A172 (cell line): ENCODE measurements at places on chromosomes 7 and 10. TPM values are rescaled to one million over a fixed set of nuclear protein-coding genes. Genes with fewer than 3 reads are reported as not detected.

DNA sequence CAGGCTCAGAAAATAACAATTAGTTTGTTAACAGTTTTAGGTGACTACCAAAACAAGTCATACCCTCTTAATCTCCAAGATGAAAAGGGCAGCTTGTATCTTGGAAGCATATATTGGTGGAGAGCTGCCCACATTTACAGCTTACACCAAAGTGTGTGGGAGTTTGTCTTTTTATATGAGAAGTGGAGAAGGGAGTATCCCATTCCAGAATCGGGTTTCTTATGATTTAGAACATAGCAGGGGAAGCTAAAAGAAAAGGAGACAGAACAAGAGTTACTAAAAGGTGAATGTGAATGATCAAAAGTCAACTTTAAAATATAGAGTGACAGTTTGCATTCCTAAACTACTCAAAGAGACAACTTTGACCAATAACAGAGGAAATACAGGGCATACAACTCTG is 338.6 kb upstream of the VWC2 start:
- DNase-seq, result no peak

DNA sequence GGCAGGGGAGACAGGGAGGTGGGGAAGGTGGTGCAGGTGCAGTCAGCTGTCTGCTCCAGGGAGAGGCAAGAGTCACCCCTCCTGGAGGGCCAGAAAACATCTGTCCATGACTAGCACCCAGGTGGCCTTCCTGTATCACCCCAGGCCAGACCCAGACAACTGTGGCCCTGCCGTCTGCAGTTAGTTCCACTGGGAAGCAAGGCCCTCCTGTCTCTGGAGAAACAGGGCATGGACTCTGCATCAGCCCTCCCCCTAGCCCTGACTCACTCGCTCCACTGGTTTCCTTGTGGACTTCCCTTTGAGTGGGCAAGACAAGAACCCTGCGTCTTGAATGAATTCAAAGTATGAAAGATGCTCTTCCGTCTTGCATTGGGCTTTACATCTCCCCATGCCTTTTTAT is 12.6 kb downstream of the TBATA start:
- no peak for DNase-seq

DNA sequence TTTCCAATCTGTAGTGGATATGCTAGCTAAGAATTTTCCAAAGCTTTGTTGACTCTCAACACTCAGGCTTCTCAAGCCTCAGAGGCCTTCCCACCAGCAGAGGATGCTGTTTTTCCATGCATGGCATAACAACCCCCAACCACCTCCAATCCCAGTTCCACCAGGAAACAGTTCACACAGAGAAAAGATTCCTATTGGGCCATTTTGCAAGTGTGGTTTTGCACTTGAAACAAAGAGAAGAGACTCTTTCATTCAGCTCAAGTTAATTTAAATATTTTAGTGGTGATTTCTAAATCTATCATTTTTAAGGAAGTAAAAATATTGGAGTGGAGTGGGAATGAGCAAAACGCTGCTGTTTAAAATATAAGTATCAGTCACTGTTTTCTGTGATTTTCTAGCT is 105.6 kb upstream of the COL1A2 start:
- DNase-seq, result peak; percentile 86

DNA sequence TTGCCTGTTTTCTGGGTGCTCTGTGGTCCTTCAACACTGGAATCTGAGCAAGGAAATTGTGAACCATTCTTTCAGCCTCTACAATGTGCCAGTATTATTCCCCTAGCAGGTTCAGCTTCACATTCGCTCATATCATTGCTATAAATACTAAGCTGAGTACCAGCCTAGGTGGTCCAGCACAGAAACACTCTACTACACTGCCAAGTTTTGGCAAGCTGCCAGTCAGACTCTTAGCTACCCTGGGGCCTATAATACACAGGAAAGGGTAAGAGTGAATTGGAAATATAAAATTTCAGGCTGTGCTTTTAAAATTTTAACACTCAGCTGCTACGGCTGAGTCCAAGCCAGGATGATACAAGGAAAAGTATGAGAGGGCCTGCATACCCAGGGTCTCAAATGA is 49.9 kb upstream of the PPP1R3A start:
- DNase-seq, result no peak

DNA sequence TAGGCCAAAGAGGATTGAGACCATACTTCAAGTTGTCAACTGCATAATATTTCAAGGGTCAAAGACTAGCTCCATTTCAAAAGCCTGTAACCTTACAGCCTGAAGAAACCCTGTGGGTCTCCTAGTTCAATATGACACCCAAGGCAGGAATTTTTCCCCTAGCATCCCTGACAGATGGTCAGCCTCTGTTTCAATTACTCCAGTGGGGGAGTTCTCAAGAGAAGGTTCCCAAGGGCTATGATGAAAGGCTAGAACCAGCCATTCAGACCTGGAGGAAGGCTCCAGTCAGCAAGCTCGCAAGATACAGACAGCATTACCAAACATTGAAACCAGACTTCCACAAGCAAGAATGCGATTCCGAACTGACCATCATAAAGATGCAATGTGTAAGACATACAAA is 1.6 kb downstream of the HTR7 start:
- no peak for DNase-seq

DNA sequence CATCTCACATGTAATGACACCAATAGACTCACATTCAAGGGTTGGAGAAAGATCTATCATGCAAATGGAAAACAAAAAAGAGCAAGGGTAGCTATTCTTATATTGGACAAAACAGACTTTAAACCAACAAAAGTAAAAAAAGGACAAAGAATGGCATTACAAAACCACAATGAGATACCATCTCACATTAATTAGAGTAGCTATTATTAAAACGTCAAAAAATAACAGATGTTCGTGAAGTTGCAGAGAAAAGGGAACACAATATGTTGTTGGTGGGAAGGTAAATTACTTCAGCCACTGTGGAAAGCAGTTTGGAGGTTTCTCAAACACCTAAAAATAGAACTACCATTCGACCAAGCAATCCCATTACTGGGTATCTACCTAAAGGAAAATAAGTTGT is 197.0 kb downstream of the SNX13 start:
- no peak for DNase-seq

GRCh38 chr10:117496616-117497028 is 45.9 kb upstream of the EMX2 start:
- DNase-seq, result peak; percentile 76

DNA sequence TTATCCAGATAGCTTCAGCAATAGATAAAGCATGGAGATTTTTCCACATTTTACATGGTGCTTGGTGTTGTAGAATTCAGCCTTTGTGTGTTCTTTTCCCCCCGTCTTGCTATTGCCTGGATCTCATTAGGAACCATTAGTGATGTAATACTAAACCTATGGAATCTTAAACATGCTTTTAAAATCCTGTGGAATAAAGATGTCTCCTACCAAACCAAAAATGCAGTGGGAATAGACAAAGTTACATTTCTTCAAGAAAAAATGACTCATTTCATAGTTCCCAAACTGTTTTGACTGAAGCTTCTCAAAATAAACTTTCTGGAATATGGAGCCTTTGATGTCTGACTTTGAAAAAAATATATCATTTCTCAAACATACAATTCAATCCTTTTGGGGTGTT is 44.0 kb downstream of the CALD1 start:
- no peak for DNase-seq

DNA sequence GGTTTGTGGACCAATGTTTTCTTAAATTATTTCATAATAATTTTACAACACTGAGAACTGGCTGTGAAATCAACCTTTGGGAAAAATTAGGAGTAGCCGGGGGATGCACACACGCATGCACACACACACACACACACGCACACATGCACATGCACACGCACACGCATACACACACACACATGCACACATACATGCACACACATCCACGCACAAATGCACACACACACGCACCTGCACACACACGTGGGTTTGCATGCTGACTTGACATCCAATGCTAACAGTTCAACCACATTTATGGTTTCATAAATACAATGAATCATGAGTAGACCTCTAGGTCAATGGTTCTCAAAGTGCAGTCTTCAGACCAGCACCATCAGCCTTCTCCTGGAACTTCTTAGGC is 354.1 kb downstream of the DPP6 start:
- no peak for DNase-seq

DNA sequence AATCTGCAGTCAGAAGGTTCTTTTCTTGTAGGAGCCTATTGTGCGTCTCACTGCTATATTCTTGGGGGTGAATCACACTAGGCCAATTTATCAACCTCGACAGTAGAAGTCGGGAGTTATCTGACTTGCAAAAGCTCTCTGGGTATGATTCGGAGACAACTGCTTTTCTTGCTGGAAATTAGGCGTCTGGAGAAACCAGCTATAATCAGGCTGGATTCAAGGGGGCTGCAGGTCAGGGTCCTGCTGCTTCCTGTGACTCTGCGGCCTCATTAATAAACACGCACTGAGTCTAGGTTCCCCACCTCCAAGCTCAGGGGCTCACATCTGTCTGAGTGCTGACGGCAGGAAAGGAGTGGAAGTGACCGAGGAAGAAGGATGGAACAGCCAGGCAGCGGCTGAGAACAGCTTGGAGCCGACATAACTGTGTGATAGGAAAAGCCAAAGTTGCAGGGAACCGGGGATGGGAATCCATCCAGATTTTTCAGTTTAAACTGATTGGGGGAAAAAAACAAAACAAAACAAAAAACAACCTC is 184.6 kb downstream of the FANK1 start:
- DNase-seq, result peak; percentile 63

GRCh38 chr7:25781704-25782103 is 370.3 kb upstream of the NFE2L3 start:
- no peak for DNase-seq

- DNase-seq, result no peak
These were observed 93.8 kb upstream of the CNTNAP2 start for GRCh38 chr7:146022776-146023175.

DNA sequence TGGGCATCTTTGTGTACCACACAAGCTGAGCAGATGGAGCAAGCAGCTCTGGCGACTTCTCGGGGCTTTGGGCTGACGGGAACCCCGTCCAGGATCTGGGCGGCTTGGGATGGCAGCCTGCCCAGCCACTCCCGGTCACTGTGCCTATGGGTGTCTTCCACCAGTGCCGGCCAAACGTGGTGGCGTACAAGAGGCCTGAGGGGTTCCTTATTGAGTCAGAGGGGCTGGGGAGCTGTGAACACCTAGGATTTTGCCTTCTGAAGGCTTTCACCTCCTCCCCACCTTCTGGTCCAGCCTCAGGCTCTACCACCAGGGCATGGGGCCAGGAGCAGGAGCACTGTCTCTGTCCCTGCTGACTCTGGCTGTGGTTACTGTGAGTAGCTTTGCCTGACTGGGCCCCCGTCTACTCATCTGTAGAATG is 71.8 kb upstream of the PPIF start:
- DNase-seq, result no peak

GRCh38 chr10:15548331-15548730 is 171.4 kb downstream of the ITGA8 start:
- no peak for DNase-seq

DNA sequence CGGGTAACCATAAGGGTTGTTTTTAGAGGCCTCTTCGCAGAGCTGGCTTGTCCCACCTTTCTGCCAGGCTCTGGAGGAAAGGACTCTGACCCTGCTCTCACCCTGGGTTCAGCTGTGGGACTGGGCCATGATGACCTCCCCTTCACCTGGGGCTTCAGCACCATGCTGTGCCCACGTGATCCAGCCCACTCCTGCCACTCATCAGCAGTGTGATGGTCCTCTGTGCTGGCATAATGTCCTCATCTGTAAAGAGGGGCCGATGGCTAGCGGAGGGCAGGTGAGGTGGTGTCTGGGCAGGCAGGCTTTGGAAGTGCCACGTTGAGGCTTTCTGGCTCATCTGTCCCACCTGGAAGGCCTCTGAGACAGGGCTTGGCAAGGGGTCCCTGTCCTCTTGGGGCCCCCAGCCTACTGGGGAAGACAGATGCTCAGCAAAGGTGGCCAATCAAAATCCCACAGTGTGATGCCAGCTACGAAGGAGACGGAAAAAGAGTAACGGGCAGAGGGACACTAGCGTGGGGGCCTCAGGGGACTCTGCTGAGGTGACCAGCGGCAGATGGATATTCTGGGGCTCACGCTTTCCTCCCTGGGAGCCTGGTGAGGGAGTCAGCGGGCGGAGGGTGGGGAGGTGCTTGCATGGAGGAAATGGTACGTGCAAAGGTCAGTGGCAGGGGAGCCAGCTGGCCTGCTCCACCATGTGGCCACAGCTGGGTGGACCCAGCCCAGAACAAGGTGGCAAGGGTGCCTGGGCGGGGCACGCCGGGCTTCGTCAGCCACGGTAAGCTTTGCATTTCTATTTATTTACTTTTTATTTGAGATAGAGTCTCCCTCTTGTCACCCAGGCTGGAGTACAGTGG is 5.4 kb downstream of the LRWD1 start:
- no peak for DNase-seq

DNA sequence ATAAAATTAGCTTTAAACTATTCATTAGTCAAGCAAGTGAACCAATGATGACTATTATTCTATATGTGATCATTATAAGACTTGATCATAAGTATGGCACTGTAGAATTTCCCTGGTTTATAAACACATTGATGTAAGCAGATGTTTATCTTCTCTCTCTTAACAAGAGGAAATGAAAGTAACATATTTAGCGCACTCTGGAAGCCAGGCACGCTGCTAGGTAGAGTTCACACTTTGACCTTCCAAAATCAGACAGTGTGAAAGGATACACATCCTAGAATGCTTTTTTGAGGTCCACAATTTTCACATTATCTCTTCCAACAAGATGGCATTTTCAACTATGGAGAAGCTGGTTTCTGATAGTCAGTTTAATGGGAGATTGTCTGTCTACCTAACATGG is 529.4 kb upstream of the IGFBP3 start:
- no peak for DNase-seq

- no peak for DNase-seq
These were observed 1.8 kb downstream of the PNLIPRP3 start for GRCh38 chr10:116429288-116429977.

The OPALIN gene
- total RNA-seq, result not detected in 2 replicates

The ITGA8 gene
- 1.9 and 2.1 TPM in 2 replicates for total RNA-seq

The LEP gene
- not detected in 2 replicates for total RNA-seq

The PNLIPRP2 gene
- total RNA-seq, result not detected in 2 replicates

The TMEM225B gene
- not detected in 2 replicates for total RNA-seq

The FAM13C gene
- 0.22 TPM in 1 of 2 replicates, not detected in the other for total RNA-seq

The NPC1L1 gene
- not detected in 2 replicates for total RNA-seq
